ENCODE measurements at places on chromosomes 4 and X. TPM values are rescaled to one million over a fixed set of nuclear protein-coding genes. Genes with fewer than 3 reads are reported as not detected.
A peak's percentile ranks its signal among the peaks of the same experiment; 100 is the strongest.

GRCh38 chr4:182748283-182748682, 168.9 kb downstream of the DCTD start:
- no peak overlapping the region for H3K4me3 ChIP-seq
- H3K36me3 ChIP-seq, result no peaks in the 10 kb centered on the region
- H3K27me3 ChIP-seq, result no peaks in the 10 kb centered on the region
- no peak overlapping the region for H3K27ac ChIP-seq

GRCh38 chrX:56798339-56798711, 69.3 kb downstream of the NBDY start:
- DNase-seq, result peak; percentile 6
- H3K27me3 ChIP-seq, result no peaks in the 10 kb centered on the region
- H3K36me3 ChIP-seq, result no peaks in the 10 kb centered on the region
- H3K4me1 ChIP-seq, result peaks cover 59% of the 10 kb centered on the region

GRCh38 chr4:153468587-153468986, 2.4 kb downstream of the TMEM131L start:
- H3K27me3 ChIP-seq, result no peaks in the 10 kb centered on the region
- peaks cover 46% of the 10 kb centered on the region for H3K4me1 ChIP-seq

- H3K27ac ChIP-seq, result no peak overlapping the region
- no peaks in the 10 kb centered on the region for H3K4me1 ChIP-seq
- DNase-seq, result no peak
- H3K36me3 ChIP-seq, result no peaks in the 10 kb centered on the region
Observed at GRCh38 chr4:16505726-16506125, 279.5 kb upstream of the TAPT1 start.

- peaks cover 4% of the 10 kb centered on the region for H3K27me3 ChIP-seq
- H3K27ac ChIP-seq, result no peak overlapping the region
- no peaks in the 10 kb centered on the region for H3K4me1 ChIP-seq
- DNase-seq, result no peak
- H3K36me3 ChIP-seq, result no peaks in the 10 kb centered on the region
- no peak overlapping the region for H3K4me3 ChIP-seq
Observed at GRCh38 chr4:10715135-10715534, 30.6 kb upstream of the CLNK start.

DNA sequence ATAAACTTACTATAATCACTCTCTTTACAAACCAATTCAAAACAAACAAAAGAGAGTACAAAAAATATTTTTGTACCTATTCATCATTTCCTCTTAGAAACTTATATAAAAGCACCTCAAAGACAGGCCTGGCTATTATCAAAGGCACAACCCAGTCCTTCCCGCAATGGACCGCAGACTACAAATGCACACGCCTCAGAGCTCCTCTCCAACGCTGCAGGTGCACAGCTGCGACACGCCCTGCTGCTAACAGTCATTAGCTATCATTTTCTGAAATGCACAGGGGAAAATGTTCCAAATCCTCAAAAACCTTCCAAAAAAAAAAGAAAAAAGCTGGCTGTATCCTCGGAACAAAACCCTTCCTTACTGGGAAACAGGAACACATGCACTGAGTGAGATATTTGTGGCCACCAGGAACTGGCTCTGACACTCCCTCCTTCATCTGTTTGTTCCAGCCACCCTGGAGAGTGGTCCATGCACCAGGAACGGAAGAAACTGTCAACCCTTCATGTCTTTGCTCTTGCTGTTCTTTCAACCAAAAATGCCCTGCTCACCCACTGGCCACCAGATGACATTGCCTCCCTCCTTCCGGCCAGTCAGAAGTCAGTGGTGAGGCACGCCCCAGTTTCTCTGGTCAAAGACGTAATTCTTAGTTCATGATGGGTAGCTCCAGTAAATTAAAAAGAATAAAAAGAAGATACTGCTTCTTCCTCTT, 16.7 kb downstream of the IRF2 start:
- peaks cover 12% of the 10 kb centered on the region for H3K36me3 ChIP-seq
- H3K27me3 ChIP-seq, result no peaks in the 10 kb centered on the region
- DNase-seq, result no peak
- peaks cover 61% of the 10 kb centered on the region for H3K4me1 ChIP-seq
- H3K27ac ChIP-seq, result no peak overlapping the region

DNA sequence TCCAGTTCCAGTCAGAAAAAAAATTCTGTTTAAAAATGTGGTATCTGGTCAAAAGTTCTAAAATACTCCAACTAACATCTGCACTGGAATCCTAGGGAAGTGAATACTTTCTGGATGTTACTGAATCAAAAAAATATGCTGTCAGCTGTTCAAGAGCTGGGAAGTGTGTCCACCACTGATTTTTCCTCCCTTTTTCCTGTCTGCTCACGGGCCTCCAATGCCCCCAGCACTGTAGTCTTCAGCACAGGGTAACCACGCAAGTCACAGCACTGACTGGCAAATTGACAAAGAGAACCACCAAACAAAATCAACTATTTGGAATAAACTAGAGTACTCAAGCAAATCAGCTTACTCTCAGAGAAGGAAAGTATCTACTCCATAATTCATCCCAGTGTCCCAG, 9.9 kb downstream of the VEGFC start:
- no peaks in the 10 kb centered on the region for H3K27me3 ChIP-seq
- no peak overlapping the region for H3K4me3 ChIP-seq
- no peaks in the 10 kb centered on the region for H3K36me3 ChIP-seq
- no peaks in the 10 kb centered on the region for H3K4me1 ChIP-seq
- no peak overlapping the region for H3K27ac ChIP-seq

DNA sequence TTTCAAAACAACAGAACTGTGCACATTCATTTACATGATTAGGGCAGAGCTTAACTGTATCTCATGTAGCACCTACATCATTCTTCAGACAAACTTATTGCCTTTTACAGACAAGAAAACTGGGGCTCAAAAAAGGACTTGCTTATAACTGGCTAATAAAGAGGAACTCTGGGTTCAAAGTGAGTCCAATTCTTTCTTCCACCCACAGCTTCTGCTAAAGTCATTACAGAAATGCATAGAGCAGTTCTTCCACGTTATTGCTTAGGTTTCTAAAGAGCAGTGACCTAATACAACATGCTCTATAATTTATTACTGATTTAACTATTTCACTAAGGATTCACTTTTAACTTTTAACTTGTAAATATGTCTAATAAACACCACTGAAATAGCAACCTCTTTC, 60.6 kb downstream of the ELOVL6 start:
- H3K4me1 ChIP-seq, result no peaks in the 10 kb centered on the region
- H3K27ac ChIP-seq, result no peak overlapping the region
- H3K27me3 ChIP-seq, result no peaks in the 10 kb centered on the region
- no peaks in the 10 kb centered on the region for H3K36me3 ChIP-seq
- no peak overlapping the region for H3K4me3 ChIP-seq

GRCh38 chrX:28649541-28649940, 62.3 kb downstream of the IL1RAPL1 start:
- H3K27ac ChIP-seq, result no peak overlapping the region
- no peaks in the 10 kb centered on the region for H3K36me3 ChIP-seq
- no peak for DNase-seq
- no peak overlapping the region for H3K4me3 ChIP-seq

GRCh38 chrX:96835660-96836289, 47.9 kb upstream of the RPA4 start:
- H3K4me3 ChIP-seq, result no peak overlapping the region
- no peak for DNase-seq
- no peaks in the 10 kb centered on the region for H3K36me3 ChIP-seq
- no peaks in the 10 kb centered on the region for H3K4me1 ChIP-seq
- H3K27me3 ChIP-seq, result no peaks in the 10 kb centered on the region

GRCh38 chr4:155679343-155679742, 12.7 kb downstream of the GUCY1A1 start:
- H3K4me1 ChIP-seq, result no peaks in the 10 kb centered on the region
- DNase-seq, result peak; percentile 22
- H3K4me3 ChIP-seq, result no peak overlapping the region
- H3K27ac ChIP-seq, result no peak overlapping the region
- no peaks in the 10 kb centered on the region for H3K36me3 ChIP-seq
- H3K27me3 ChIP-seq, result no peaks in the 10 kb centered on the region

Gene NLRP2B
- total RNA-seq, result not detected

Gene CLCN4
- total RNA-seq, result not detected

Gene NR3C2
- total RNA-seq, result 35.0 TPM

Gene RADX
- 8.1 TPM for total RNA-seq

Gene AFM
- not detected for total RNA-seq
